ENCODE measurements at places on chromosomes 6 and 20.

- no peak for DNase-seq
Observed at GRCh38 chr6:69379518-69379917, 417.3 kb downstream of the LMBRD1 start.

DNA sequence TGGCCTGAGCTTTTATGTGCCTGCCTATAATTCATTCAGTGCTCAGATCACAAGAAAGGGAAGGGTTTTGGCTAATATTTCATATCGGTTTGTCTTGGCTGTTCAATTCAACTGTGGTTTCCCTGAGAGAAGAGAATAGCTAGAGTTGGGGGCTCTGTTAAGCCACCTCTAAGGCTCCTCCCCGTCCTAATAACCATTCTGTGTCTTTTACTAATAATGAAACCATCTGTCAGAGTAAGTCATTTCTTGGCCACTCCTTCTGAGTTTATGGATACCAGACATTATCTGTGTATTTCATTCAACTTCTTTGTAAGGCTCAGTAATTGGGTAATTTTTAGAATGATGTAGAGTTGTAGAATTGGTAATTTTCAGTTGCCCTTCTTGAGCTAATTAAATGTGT lies 5.2 kb downstream of the STX11 start:
- DNase-seq = no peak

- no peak for DNase-seq
Observed at GRCh38 chr6:65350530-65350929, 356.5 kb downstream of the EYS start.

GRCh38 chr20:4728120-4728760 lies 6.5 kb downstream of the PRND start:
- DNase-seq = no peak

GRCh38 chr20:36216314-36217025 lies 19.8 kb upstream of the AAR2 start:
- no peak for DNase-seq
